ENCODE measurements at places on chromosomes 1 and 21.
A peak's percentile ranks its signal among the peaks of the same experiment; 100 is the strongest.

GRCh38 chr1:72100771-72101170 lies 181.6 kb downstream of the NEGR1 start:
- no peak for DNase-seq

GRCh38 chr1:93056214-93056613 lies 22.9 kb upstream of the MTF2 start:
- DNase-seq, result no peak

DNA sequence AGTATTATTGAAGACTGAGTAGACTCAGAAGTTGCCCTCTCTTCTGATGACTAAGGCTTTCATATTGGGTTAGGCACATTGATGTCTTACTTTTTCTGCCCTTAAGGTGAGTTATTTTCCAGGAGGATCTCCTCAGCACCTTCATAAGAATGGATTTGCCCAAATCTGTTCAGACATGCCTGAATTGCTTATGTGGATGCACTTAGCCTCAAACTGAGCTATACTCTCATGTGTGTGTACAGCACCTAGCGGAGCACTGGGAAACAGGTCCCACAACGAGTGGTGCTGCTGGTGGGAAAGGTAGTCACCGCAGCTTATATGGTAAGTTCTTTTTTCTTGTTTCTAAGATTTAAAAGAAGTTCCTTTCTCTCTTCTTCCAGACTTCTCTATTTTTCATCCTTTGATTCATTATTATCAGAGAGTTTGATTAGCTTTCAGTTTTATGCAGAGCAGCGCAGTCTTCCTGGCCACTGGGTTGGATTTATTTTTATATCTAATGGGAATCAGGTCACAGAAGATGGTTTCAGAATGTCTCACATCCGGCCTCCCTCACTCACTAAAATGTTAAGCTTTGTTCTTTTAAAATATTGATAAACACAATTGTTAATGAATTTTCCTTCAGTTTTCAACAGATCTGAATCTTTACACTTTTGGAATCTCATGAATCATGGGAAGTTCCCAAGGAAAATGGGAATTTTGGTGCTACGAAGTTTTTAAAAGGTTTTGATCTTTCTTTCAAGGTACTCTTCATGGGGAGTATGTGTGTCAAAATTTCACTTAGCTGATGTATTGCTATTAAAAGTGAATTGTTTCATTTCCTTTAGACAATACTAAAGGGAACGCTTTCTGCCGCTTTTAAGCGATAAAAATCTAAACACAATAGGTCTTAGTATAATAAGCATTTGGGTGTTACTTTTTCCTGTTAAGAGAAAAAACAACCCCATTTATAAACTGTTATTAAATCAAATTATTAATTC lies 58.5 kb downstream of the EXTL2 start:
- no peak for DNase-seq

DNA sequence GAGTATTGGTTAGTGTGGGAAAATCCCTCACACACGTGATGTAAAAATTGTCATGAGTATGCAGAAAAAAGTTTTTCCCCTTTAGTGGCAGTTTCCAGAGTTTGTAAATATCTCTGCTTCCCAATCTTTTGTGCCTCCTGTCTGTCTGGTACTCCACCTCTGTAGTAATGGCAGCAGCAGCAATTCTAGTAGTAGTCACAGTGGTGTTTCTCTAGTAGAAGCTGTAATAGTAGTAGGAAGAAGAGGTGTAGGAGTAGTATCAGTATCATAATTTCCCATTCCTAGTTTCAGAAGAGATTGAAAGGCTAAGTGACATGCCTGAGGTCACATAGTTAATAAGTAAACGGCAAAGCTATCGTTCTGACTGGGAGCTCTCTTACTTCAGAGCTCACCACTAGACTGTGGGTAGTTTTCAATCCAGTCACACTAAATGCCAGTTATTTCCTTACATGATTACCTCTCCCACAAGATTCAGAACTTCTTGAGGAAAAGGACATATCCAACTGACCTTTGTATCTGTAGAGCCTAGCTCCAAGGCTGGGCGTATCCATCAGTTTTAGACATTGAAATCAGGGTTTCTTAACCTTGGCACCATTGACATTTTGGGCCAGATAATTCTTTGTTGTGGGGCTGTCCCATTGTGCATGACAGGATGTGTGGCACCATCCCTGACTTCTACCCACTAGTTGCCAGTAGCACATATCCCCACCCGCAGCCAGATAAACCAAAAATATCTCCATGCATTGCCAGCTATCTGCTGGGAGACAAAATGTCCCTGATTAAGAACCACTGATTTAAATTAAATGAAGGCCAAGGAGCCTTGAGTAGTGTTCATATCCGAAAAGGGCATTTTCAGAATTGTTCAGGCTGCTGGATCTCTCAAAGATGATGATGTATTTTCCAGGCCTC lies 135.9 kb downstream of the FGGY start:
- DNase-seq, result no peak

DNA sequence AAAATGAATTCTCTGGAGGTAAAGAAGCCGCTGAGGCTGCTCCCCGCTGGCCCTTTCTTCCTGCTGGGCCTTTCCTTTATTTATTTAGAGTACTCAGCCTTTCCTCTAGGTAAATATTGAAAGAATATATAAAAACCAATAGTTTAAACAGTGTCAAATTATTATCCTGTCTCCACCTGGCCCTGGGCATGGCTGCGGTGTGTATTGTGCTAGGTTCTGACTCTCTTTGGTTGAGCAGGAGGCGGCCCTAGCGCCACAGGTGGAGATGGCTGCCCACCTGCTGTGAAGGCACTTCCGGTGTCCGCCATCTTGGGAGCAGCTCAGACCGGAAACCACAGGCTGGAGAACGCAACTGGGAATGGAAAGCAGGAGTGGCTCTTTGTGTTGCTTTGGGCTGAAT lies 29.0 kb upstream of the CLDN14 start:
- DNase-seq, result no peak

DNA sequence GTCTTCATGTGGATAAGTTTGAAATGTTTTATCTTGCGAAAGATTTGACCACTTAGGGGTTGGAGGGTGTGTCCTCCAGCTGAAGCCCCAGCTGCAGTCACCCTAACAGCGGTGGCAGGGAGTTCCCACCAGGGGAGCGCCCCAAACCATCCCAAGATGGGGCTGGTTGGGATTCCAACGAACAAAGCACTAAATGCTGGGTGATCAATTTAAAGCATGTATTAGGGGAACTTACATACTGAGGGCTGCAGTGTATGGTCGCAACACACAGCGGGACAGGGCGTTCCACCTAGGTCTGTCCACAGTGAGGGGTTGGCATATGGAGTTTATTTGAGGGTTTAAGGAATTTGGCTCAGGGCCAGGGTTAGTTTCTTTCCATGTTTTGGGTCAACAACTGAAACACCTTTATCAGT lies 26.3 kb downstream of the SLC37A1 start:
- DNase-seq, result no peak

GRCh38 chr1:43329995-43330751 lies 7.4 kb upstream of the MPL start:
- peak; percentile 56 for DNase-seq

- no peak for DNase-seq
These were observed 287.0 kb downstream of the GPATCH2 start for GRCh38 chr1:217343907-217344306.

DNA sequence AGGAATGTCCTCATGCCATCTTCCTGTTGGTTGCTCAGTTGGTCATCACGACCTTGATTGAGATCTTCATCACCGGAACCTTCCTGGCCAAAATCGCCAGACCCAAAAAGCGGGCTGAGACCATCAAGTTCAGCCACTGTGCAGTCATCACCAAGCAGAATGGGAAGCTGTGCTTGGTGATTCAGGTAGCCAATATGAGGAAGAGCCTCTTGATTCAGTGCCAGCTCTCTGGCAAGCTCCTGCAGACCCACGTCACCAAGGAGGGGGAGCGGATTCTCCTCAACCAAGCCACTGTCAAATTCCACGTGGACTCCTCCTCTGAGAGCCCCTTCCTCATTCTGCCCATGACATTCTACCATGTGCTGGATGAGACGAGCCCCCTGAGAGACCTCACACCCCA lies 42.9 kb downstream of the KCNJ15 start:
- no peak for DNase-seq

DNA sequence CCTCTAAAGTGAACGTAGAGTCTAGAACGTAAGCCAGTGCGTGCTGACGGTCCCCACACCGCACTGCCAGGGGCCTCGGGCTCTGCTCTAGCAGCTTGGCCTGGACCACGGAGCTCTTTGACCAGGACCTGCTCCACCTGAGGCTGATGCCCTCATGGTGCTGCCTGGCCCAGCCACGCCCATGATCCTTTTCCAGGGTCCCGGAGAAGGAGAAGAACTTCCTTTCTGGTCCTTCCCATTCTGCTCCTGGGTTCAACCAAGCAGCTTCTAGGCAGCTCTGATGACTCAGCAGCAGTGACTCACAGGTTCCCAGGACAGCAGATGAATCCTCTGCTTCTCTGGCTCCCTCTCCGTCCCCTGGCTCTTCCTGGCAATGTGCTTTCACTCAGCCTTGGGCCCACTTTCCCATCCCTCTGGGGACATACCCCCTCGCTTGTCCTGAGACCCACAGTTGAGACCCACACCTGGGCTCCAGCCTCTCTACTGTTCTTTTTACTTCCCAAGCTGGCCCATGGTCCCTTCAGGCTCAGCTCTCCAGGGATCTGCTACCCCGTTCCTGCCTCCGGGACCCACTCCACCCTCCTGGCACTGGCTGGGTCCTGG lies 246.3 kb upstream of the RAB4A start:
- DNase-seq, result no peak

DNA sequence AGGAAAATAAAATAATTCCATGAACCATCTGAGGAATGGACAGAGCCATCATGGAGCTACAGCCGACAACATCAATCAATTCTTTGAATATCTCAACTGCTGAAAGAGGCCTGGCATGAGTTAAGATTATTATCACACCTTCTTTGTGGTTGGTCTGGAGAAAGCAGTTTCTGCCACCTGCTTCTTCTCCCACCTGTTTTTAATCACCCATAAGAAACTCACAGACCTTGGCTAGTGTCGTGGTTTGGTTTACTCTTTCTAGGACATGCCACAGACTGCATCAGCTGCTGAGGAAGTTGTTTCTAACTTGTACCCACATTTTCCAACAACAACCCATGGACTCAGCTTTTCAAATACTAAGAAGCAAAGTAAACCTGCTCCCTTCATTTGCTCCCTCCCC lies 65.6 kb downstream of the NTPCR start:
- no peak for DNase-seq

- DNase-seq, result no peak
These were observed 58.2 kb upstream of the ZNF326 start for GRCh38 chr1:89936694-89937093.

GRCh38 chr1:30756545-30757351 lies 826 bp downstream of the LAPTM5 start:
- DNase-seq, result peak; percentile 62

DNA sequence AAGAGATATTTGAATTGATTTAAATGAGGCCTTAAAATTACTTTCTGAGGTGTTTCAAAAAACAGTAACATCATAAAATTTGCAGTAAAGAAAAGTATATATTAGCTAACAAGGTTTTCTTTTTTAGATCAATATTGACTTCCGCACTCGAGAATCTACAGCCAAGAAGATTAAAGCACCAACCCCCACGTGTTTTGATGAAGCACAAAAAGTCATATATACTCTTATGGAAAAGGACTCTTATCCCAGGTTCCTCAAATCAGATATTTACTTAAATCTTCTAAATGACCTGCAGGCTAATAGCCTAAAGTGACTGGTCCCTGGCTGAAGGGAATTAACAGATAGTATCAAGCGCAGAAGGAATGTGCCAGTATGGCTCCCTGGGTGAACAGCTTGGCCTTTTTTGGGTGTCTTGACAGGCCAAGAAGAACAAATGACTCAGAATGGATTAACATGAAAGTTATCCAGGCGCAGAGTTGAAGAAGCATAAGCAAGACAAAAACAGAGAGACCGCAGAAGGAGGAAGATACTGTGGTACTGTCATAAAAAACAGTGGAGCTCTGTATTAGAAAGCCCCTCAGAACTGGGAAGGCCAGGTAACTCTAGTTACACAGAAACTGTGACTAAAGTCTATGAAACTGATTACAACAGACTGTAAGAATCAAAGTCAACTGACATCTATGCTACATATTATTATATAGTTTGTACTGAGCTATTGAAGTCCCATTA lies 3.6 kb downstream of the RGS1 start:
- DNase-seq, result no peak

- DNase-seq, result no peak
These were observed 38.9 kb upstream of the UTS2 start for GRCh38 chr1:7891804-7892203.

DNA sequence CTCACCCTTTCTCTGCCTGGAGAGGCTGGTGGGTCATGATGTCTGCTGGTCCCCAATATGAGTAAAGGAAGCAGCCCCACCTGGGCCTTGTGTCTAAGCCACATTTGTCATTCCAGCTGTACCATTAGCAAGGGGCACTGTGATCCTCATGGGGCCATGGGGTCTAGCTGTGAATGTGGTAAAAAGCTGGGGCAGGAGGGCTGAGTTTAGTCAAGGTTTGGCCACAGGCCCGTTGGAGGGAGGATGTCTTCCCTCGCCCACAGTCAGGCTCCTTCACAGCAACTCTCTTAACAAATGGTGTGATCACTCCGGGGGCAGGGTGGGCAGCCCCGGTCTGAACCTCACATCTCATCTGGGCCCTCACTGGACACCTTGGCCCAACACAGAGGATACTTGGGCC lies 115.4 kb downstream of the DMRTB1 start:
- DNase-seq, result no peak

DNA sequence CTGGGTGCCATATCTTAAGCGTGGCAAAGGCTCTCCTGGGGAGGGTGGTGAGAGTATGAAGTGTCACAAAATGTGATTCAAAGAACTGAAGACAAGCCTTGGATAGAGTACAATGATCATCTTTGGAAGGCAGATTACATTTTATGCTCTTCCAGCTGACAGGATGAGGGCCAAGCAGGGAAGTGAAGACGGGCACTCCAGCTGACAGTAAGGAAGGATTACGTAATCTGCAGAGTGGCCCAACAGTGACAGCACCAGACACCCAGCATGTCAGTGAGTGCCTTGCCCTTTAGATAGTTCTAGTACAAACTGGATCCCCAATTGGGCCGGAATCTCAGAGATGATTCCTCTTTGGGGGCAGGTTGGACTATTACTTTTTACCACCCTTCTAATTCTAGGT lies 52.7 kb downstream of the UBE2T start:
- DNase-seq, result no peak

- DNase-seq, result no peak
These were observed 33.4 kb downstream of the B3GALNT2 start for GRCh38 chr1:235470741-235471439.

- peak; percentile 3 for DNase-seq
These were observed 38.6 kb downstream of the GADD45A start for GRCh38 chr1:67723620-67724019.

DNA sequence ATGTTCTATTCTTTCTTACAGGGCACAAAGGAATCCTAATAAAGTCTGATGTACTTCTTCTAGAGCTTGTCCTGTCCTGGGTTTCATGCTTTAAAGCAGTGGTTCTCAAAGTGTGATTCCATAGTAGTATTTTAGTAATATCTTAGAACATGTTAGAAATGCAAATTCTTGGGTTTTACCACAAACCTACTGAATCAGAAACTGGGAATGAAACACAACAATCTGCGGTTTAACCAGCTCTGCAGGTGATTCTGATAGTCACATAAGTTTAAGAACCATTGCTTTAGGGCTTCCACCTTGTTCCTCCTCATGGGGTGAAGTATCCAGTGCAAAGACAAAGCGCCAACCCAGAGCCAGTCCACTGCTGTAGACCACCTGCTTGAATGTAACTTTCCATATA lies 41.1 kb downstream of the NGF start:
- no peak for DNase-seq

- DNase-seq, result no peak
These were observed 59.3 kb upstream of the NTPCR start for GRCh38 chr1:232891071-232891470.

GRCh38 chr1:45246760-45247159 lies 40.4 kb upstream of the ZSWIM5 start:
- no peak for DNase-seq

GRCh38 chr1:76303340-76303717 lies 228.8 kb downstream of the ST6GALNAC3 start:
- no peak for DNase-seq

All from stimulated activated naive CD4-positive, alpha-beta T cell treated with Interleukin-2 at 50 U/mL for 16 hours (primary cell).